Purkinje cell (primary cell): ENCODE measurements at places on chromosomes 5 and 9. TPM values are rescaled to one million over a fixed set of nuclear protein-coding genes. Genes with fewer than 3 reads are reported as not detected.

The SLC1A3 gene
- 345 and 350 TPM in 2 replicates for polyA plus RNA-seq

The PCDHGA3 gene
- polyA plus RNA-seq = 1.3 and 4.3 TPM in 2 replicates

The HINT2 gene
- 14.5 and 34.4 TPM in 2 replicates for polyA plus RNA-seq

The PLK2 gene
- polyA plus RNA-seq = 8.0 and 20.5 TPM in 2 replicates

The C5orf34 gene
- 0.67 and 1.4 TPM in 2 replicates for polyA plus RNA-seq
